Inflammatory macrophage treated with lipopolysaccharide for 4 hours (primary cell): ENCODE measurements at places on chromosomes 13 and 19.

DNA sequence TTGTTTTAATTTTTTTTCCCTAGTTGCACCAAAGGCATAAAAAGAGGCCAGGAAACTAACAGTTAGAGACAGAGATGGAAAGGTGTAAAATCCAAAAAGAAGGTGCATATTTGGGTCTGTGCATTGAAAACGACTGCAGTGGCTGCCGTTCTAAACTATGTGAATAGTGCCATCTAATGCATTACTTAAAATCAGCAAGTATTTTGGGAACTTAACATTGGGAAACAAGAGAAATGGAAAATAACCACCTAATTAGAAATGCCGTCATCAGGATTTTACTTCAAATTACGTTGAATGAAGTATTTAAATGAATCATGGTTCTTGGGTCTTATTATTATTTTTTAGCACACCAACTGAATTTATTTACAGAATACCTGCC lies 189.5 kb upstream of the MIR17HG start:
- DNase-seq, result peak; percentile 57

GRCh38 chr13:99191336-99191899 lies 9.2 kb upstream of the UBAC2 start:
- no peak for DNase-seq

DNA sequence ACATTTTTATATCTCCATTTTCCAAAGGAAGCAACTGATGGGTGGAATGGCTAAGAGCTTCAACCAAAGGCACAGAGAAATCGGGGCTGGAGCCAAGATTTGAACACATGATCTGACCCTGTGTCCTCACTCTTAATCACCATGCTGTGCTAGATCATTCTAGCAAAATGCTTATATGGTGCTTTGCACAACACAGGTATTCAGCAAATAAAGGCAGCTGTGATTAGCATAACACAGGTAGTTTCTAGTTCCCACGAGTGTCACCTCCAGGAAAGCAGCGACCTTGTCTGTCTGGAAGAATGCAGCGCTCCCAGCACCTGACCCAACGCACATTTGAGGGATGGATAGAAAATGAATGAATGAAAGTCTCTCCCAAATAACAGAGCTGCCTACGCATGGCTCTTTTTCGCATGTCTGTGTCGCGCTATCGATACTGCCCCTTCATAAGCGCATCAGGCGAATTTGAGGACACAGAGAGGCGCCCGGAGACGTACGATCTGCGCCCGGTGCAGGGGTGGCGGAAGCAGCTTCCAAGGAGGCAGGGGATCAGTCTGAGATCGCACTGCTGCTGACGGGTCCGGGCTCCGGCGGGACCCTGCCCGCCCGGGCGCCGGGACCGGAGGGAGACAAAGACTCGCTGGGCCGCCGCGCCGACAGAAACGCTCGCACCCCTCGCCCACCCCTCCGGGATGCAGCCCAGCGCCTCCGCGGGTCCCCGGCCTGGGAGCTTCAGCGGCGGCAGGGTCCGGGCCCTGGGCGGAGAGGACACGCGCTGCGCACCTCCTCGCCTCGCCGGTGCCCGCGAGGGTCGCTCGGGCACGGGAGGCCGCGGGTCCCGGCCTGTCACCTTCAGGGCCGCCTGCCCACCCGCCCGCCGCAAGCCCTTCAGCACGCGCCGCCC lies 609 bp downstream of the EPS15L1 start:
- peak; percentile 35 for DNase-seq

- DNase-seq, result no peak
These were observed 8.9 kb downstream of the ZNF507 start for GRCh38 chr19:32354345-32354744.

DNA sequence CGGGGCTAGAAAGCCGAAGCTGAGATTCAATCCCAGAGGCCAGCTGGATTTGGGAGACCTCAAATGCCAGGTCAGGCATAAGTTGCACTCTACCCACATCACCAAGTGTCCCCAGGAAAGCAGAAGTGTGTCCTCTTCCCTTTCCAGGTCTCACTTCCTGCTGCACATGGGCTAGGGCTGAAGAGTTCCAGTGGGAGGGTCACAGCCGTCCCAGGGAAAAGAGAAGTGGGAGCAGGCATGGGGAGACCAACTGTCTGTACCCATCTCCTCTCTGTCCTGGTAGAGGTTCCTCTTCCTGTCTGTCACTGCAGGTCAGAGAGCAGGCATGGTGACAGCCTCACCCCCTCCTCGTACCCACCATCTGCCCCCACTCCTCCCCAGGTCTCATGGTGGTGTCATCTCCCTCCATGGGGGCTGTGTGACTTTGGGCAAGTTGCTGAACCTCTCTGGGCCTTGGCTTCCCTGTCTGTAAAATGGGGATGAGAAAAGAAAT lies 14.8 kb downstream of the AXL start:
- peak; percentile 92 for DNase-seq

GRCh38 chr13:99693852-99694611 lies 192.8 kb downstream of the TM9SF2 start:
- no peak for DNase-seq

DNA sequence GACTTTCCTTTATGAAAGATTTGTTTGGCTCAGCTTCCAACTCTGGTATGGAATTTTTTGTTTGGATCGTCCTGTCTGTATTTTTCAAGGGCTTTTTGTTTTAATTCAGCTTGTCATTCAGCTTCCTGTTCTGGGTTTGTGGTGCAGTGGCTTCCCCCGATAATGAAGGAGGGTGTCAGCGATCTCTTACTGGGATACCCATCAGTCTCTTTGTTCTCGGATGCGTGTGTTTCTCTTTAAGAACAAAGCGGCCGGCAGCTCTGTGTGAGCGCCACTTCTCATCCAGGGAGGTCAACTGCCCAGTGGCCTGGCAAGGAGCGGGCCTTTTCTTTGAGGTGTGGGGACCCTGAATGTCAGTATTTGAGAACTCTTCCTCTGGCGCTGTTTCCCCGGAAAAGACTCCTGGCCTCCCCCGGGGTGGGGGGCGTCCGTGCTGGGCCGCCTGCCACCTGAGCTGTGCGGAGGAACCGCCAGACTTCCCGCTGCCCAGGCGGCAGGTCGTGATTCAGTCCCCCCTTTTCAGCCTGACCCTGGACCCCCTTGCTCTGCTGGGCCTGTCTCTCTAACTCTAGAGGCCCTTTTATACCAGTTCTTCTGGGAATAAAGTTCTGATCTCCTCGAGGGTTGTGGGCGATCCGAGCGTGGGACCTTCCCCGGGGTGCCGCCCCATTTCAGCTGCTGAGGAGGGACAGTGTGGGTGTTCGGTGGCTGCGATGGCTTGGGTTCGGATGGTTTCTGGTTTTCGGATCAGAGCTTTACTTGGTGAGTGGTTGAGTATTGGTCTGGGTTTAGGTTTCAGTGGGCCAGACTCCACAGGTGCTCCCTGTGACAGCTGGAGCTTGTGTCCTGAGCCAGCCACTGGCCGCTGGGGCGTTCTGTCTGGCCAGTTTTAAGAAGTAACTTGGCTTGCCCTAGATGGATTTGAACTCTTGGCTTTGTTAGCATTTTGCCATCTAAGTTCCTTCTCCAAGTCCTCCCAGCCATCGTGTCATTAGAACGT lies 3.4 kb downstream of the SF3A2 start:
- peak; percentile 37 for DNase-seq

DNA sequence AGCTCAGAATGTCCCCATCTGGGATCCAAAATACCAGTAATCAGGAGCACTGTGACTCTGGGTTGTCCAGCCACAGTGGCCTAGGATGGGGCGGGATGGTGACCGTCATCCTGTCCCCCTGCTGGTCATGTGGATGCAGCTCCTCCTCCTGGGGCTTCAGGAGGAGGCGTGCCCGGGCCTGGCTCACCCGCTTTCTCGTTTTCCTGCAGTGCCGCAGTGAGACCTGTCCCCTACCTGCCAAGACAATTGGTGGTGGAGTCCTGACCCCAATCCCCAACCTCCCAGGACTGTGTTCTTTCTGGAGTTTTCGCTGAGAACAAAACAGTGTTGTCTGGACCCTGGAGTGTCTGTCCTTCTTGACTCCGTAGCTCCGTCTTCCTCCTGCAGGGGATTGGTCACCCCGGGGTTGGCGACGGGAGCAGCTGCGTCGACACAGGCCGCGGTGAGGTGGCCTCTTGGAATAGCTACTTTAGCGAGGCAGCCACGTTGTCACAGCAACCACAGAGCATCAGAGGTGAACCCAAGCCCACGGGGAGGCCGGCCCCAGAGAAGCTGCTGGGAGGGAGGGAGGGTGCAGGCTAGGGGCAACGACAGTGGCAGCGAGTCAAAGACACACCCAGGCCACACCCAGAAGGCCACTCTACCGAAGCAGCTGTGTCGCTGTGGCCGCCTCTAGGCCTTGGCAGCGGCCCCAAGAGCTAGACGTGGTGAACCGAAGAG lies 10.2 kb upstream of the EMC10 start:
- no peak for DNase-seq

GRCh38 chr13:25200783-25201182 lies 28.7 kb upstream of the AMER2 start:
- DNase-seq, result no peak

GRCh38 chr13:66180836-66181235 lies 1049.3 kb downstream of the PCDH9 start:
- no peak for DNase-seq

GRCh38 chr19:47284324-47284899 lies 9.7 kb downstream of the INAFM1 start:
- DNase-seq, result peak; percentile 49

DNA sequence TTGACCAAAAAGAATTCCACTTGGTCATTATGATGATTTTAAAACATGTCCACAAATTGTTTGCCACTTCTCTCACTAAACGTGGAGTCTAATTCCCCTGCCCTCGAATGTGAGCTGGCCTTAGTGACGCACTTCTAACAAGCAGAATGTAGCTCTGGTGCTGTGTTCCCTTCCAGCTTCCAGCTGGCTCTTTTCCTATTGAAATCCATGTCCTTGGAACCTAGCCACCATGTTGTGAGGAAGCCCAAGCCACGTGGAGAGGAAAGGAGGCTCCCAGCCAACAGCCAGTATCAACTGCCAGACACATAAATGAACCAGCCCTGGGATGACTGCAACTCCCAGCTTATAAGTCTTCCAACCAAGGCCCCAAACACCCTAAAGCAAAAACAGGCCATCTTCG lies 23.6 kb upstream of the CEBPA start:
- DNase-seq, result no peak

GRCh38 chr13:70593716-70594115 lies 485.5 kb upstream of the KLHL1 start:
- DNase-seq, result no peak

DNA sequence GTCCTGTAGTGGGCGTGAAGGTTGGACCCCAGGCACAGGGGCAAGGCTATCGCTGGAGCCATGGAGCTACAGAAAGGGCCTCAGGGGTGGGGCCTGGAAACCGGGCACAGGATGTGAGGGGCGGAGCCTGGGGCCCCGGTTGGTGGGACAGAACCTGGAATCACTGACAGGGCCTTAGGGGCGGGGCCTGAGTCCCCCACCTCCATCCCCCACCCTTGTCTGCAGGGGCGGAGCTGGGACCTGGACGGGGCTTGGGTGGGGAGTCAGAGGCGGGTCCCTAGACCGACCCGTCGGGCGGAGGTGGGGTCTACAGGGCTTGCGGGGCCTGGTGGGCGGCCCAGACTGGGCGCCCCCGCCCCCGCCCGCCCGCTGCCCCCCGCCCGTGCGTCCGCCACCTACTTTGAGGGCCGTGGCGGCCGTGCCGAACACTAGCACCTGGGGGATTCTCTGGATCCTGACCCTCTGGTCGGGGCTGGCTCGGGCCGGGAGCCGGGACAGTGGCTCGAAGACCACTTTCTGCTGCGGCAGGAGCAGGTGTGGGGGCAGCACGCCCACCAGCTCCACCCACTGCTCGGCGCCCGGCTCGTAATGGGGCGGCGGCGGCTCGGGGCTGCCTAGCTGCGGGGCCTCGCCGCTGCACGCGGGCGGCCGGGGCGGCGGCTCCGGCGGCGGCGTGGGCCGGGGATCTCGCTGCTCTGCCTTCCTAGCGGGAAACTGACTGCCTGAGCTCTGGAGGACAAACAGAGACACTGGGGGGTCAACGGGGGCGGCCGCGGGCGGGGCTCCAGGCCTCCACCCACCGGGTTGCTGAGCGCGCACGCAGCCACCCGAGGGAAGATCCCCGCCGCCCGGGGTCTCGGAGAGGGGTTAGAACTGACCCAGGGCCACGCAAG lies 26.3 kb downstream of the DCAF15 start:
- DNase-seq, result no peak

DNA sequence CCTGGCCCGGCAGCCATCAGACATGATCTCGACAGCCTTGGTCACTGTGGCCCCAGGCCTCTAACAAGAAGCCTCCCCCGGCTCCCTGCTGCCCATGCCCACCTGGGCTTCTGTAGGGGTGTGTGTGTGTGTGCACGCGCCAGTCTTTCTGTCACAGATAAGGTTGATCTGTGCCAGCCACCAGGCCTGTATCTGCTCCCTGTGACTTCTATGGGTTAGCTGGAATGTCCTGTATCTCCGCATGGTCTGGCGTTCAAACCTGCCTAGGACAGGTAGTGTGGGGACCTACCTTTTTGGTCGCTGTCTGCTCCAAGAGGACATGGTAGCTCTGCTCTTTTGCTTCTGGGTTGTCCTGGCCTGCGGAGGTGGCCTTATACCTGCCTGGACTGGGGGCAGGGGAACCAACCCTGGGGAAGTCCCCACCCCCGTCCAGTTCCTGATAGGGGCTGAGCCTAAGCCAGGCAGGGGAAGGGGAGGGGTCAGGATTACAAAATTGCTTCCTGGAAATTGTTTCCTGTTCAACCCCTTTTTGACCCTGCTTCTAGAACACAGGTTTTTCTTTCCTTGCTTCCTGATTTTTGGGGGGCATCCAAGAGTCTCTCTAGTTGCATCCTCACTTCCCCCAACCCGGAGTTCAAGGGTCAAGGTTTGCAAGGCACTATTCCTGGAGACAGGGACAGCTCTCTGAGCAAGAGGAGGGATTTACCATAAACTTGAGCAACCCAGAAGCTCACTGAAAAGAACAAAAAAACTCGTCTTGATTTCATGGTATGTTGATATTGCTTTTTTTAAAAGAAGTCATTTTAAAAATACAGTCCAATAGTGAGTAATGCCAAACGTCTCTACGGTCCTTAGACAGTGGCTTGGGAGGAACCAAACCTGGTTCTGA lies at the start of gene LRG1:
Gene LRG1, minus strand, starts transcription at position 344 of the 889 bp plus-strand sequence. Its CDS starts 23 bp downstream, at position 321.
- DNase-seq, result peak; percentile 87

DNA sequence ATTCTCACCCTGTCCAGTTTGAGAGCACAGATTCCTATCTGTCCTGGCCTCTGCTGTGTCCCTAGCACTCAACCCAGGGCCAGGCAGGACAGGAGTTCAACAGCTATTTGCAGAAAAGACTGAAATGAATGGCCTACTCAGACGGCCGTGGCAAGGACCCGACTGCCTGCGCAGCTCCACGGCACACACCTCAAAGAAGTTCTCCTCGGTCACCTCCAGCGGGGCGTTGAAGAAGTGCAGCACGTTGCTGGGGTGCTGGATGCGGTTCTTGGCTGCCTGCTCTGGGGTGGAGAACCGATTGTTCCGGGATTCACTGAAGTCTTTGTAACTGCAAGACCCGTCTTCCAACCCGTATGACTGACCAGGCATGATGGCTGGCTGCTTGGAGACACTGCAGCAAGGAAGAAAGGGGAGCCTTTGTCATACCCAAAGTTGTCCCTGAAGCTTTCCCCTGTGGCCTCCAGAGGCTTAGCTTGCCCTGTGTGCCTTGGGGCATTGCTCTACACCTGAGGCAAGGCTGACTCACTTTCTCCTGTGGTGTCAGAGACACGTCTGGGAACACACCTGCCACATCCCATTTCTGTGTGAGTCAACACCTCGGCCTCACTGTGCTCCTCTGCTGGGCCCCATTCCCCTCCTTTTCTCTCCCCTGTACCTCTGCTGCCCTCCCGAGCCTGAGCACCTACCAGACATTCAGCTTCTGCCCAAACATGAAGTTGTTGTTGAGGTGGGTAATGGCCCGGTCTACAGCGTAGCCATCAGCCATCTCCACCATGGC lies 6.8 kb upstream of the ECH1 start:
- DNase-seq, result no peak
